ENCODE measurements at places on chromosomes 5 and 9.

- DNase-seq, result no peak
Observed at GRCh38 chr5:151318850-151319732, 15.5 kb upstream of the SLC36A3 start.

- DNase-seq, result no peak
Observed at GRCh38 chr5:132474881-132475496, 15.6 kb downstream of the IRF1 start.

GRCh38 chr5:161676103-161676502, 9.4 kb upstream of the GABRA6 start:
- peak; percentile 8 for DNase-seq

DNA sequence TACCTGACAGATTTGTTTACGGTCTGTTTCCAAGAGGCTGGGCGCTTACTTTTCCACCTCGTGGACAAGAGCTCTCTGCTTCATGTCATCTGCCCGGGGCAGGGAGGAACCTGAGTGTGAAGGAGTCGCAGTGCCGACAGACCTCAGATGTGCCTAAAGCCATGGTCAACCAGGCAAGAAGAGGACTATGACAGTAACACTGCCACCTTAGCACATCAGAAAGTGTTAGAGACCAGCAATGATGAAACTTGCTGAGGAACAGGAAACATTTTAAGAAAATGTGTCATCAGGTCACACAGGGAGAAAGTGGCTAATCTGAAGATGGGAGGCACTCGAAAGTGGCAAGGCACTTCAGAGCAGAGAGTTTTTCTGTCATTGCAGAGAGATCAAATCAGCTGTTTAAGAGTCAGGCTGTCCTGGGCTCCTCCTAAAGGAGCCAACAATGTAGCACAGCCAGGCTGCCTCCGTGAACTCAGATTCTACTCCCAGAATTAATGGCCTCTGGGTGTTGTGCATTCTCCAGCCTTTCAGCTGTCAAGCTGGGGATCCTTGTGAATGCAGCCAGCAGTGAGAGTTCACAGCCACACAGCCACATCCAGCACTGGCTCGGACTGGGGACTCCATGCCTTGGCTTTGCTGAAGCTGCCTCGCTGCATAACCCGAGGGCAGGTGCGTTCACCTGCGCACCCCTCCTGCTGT, 94.6 kb downstream of the RAPGEF1 start:
- no peak for DNase-seq

DNA sequence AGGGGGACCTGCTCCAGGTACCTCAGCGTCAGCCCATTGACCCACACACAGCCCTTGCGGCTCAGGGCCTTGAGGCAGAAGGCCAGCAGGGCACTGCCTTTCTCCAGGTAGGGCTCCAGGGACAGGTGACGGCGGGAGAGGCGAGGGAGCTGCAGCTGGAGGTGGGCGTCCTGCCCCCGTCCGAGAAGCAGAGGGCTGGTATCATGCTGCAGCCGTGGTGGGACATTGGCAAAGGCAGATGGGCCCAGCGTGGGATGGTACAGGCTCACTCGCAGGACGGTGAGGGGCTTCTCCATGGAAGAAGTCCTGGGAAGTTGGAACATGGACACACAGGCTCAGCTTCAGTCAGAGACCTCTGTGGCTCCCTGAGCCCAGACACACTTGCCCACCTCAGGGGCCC, 2.5 kb upstream of the DCANP1 start:
- no peak for DNase-seq

DNA sequence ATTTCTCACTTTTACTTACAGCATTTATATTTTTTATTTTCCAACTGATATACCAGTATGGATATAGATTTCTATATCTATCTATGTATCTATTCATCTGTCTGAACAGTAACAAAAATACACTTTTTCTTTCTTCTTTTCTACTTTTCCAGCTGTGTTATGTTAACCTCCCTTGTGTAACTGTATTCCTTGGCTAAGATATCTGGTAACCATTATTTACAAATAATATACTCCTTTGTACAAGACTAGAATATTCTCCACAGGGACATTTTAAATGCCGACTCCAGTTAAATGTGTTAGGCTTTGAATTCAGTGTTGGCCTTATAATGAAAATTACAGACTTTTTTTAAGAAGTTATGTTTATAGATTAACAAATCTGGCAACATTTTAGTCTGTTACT, 168.7 kb downstream of the XRCC4 start:
- no peak for DNase-seq

DNA sequence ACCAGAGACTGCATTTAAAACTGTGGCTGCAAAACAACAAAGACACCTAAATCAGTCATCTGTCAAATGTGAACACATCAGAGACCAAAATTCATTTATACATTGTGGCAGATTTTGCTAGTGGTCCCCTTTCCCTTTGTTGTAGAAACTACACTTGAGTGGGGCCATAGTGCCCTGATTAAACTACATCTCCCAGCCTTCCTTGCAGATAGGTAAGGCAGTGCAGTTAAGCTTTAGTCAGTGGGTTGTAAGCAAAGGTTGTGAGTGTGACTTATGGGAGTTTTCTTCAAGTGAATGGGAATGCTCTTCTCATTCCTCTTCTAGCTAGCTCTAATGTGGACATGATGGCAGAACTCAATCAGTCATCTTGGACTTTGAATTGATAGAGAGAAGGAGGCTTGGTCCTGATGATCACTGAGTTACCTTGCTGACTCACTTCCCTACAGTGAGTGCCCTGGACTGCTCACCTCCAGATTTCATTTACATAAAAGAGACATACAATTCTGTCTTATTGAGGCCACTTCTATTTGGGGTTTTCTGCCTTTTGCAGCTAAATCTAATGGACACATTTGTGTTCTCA, 35.2 kb upstream of the SPARC start:
- DNase-seq, result no peak

DNA sequence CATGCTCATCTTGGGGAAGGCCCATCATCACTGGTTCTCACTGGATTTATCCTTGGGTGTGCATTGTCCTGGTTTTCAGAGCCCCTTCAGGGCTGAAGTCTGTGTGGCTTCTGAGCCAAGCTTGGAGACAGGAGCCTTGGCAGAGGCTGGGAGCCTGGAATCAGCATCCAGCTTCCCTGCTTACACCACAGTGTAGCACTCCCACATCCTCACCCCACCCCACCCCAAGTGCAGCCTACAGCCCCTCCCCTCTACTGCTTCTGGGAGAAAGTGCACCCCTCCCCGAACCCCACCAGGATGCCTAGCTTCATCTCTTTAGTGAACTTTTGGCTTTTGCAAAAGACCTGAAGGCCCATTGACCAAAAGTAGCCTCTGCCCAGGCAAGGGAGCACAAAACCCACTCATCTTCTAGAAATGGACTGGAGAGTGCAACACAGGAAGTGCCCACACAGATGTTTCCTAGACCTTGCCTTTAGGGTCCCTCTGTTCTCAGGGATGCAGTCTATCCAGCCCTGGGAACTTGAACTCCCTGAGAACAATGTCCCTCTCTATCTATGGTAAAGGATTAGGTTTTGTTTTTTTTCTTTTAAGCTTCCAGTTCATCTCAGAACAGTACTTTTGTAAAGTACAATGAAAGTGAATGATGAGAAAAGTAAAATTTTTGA, 189.7 kb downstream of the PALM2AKAP2 start:
- DNase-seq, result no peak

GRCh38 chr9:86713470-86713869, 233.8 kb downstream of the GAS1 start:
- no peak for DNase-seq

DNA sequence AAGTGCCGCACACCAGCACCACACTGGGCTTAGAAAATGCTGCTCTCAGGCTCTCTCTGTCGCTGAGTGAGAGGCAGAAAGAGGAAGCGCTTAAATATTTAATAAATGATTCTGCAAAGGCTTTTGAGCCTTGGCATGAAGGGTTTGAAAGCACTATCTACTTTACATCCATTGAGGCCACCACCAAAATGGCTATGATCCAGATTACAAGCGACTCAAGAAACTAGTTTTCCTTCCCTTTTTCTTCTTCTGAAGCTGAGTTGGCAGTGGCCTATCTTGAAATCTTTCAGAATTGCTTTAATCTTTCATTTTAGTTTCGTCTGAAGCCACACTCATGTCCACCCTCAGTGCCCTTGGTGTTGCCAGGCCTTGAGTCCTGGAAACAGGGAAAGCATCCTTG, 59.5 kb downstream of the EBF1 start:
- no peak for DNase-seq

DNA sequence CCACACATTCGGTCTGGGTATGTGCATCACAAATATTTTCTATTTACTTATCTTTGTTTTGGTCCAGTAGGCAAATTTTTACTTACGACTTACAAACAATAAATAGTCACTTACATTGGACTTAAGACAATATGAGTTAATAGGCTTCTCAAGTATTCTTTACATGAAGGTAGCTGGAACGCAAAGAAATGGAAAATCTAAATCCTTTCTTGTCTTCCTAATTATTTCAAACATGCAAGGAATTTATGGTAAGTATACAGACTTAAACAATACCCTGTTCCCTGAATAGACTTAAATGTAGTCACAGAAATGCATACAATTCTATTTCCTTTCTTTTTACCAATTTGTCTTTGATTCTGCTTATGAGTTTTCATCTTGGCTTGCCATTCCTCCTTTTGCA, 262.6 kb upstream of the EFNA5 start:
- no peak for DNase-seq

DNA sequence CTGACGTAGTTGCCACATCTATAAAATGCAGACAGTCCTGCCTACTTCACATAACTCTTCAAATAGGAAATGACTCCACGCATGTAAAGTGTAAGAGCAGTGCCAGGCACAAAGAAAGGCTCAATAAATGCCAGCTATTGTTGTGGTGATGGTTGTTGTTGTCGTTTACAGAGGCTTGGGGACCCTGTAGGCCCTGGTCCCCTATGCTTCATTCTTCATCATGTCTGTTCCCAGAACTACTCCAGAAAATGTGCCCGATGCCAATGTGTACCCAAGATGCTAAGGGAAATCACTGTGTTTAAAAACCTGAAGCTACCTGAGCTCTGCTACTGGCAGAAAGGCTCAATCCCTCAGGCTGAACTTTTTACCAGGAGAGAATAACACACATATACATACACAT, 9.1 kb downstream of the SLIT3 start:
- no peak for DNase-seq

DNA sequence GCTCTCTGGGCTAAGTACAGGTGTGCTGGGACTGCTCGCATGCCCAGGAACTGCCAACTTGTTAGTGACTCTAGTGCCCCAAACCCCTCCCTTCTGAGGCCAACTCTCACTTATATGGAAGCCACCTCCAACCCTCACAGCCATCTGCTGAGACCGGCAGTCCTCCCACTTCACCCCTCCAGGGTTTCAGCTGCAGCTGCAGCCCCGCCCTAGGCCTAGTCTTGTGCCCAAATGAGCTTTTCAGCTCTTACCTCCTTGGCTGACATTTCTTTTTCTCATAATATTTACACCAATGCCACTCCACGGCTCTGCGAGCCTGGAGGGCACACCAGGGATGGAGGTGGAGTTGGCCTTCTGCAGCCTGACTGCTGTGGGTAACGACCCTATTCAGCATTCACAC, 166.6 kb downstream of the ROR2 start:
- no peak for DNase-seq

- DNase-seq, result no peak
Observed at GRCh38 chr5:180830253-180831138, 27.9 kb upstream of the MGAT1 start.

All from Panc1 (cell line).